MCF 10A (cell line): ENCODE measurements at places on chromosomes 7 and 10. TPM values are rescaled to one million over a fixed set of nuclear protein-coding genes. Genes with fewer than 3 reads are reported as not detected.

SAP25 gene
- 1.2 and 2.9 TPM in 2 replicates for total RNA-seq

NOC3L gene
- total RNA-seq = 24.9 and 39.0 TPM in 2 replicates

RPP30 gene
- total RNA-seq = 39.9 and 41.8 TPM in 2 replicates

DOCK1 gene
- total RNA-seq = 40.0 and 42.4 TPM in 2 replicates

TRIM74 gene
- 0.26 and 1.0 TPM in 2 replicates for total RNA-seq

SLC26A3 gene
- total RNA-seq = not detected in 2 replicates

SH2D4B gene
- total RNA-seq = not detected in 2 replicates

GRM3 gene
- not detected in 2 replicates for total RNA-seq

TFR2 gene
- total RNA-seq = not detected in 2 replicates

ZPBP gene
- not detected in 2 replicates for total RNA-seq

CFAP69 gene
- total RNA-seq = 2.9 and 3.7 TPM in 2 replicates

GLCCI1 gene
- 5.3 and 7.4 TPM in 2 replicates for total RNA-seq

ITIH2 gene
- total RNA-seq = not detected in 2 replicates

SKAP2 gene
- total RNA-seq = 24.8 and 27.5 TPM in 2 replicates

KCNMA1 gene
- total RNA-seq = 7.5 and 16.4 TPM in 2 replicates

ACTR3C gene
- total RNA-seq = 3.5 and 3.6 TPM in 2 replicates

PLEKHS1 gene
- total RNA-seq = not detected in 2 replicates

GPR26 gene
- not detected in 2 replicates for total RNA-seq

PTPN12 gene
- 104 and 105 TPM in 2 replicates for total RNA-seq
